ENCODE measurements at places on chromosomes 5 and 9.

- no peak for DNase-seq
Measured at GRCh38 chr9:76441551-76442322, 17.2 kb upstream of the GCNT1 start.

GRCh38 chr5:10442576-10442975, 897 bp downstream of the ROPN1L start:
- no peak for DNase-seq

DNA sequence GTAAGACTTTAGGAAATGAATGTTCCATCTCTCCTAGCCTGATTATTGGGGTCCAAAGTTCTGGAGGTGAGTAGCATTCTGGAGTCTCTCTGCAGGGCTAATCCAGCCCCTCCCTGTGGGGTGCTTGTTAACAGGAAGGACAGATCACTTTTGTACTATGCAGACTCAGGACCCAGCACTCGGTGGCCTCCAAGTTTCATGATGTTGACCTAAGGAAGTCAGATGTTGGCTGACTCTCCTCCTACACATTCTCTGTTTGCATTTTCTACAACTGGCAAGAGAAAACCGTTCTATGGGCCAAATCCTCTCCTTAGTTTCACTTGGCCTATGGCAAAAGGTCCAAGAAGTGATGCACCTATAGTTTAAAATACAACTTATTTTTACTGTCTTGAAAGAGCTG, 5.5 kb upstream of the PDE8B start:
- DNase-seq, result no peak

- DNase-seq, result no peak
Measured at GRCh38 chr9:129889941-129890717, 54.9 kb downstream of the USP20 start.

GRCh38 chr5:36606036-36606427, 374 bp upstream of the SLC1A3 start:
- DNase-seq, result no peak

GRCh38 chr9:96116275-96117064, 185.5 kb downstream of the HSD17B3 start:
- DNase-seq, result no peak

DNA sequence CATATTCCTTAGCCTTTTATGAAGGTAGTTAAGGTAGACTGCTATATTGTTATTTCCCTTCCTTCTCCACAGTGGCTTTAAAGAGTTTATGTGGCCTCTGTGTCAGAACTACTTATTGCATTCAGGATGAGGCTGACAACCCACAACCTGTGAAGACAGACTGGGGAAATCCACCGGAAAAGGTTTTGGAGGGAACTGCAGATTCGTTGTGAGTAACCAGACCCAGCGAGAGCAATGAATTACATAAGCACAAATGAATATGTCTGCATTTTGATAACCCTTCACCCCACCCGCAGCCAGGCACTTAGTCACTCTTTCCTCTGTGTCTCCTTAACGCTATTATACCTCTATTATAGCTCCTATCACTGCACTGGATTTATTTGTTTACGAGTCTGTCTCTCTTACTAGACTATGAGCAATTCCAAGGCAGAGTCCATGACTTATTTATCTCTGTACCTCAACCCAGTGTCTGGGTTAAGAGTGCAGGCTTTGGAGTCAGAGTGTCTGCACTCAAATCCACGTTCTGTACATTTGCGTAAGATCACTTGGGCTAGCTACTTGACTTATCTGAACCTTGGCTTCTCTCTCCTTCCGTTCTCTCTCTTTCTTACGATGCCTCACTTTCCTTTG, 19.2 kb downstream of the KCTD16 start:
- no peak for DNase-seq

- DNase-seq, result no peak
Measured at GRCh38 chr9:38172586-38172985, 103.6 kb upstream of the SHB start.

DNA sequence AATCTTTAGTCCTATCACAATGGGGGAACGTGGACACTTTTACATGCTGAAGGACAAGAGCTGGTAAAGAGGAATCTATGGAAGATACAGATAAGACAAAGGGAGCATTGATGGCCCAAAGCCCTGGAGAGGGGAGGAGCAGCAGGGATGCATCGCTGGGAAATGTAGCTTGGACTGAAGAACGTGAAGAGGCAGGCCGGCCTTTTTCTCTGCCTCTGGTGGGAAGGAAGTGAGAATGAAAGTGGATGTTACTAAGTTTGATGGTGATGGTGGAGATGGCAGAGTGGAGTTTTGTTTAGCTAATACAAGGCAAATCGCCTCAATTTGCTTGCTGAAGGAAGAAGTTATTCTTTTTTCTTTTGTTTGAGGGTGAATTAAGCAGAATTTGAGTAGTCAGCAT, 124.6 kb upstream of the TAF11L2 start:
- no peak for DNase-seq

- no peak for DNase-seq
Measured at GRCh38 chr5:142865631-142866030, 95.5 kb downstream of the ARHGAP26 start.

GRCh38 chr5:149265597-149265996, 6.1 kb upstream of the AFAP1L1 start:
- DNase-seq, result peak; percentile 45

- DNase-seq, result no peak
Measured at GRCh38 chr5:143896516-143896915, 84.6 kb downstream of the HMHB1 start.

DNA sequence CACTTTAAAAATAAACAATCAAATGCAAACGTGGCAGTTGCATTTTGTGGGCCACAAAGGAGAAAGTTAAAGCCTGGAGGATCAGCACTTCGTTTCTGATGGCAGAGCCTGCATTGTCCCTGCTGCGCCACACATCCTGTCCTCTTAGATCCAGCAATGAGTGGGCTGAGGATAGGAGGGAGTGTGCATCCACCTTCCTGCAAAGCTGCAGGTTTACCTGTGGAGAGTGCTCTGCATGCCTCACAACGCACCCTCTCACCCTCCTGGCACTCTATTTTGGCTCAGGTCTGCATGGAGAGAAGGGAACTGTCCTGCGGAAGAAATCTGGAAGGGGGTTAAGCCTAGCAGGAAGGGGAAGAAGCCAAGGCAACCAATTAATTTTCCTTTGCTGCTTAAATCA, 212.2 kb upstream of the SLC24A2 start:
- DNase-seq, result no peak

DNA sequence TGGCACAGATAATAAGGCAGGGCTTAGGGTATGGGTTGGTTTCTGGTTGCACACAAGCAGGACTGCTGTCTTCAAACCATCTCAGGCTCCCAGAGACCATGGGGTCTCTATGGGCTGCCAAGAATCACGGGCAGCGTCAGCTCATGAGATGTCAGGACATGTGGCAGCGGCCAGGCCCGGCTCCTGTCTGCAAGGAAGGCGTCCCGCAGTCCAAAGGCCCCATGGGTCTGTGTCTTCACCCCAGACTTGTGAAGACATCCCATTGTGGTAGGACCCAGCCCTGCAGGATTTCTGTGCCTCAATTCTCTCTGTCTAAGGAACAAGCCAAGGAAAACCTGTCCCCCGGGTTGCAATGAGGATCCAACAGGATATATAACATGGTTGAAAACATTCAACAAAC, 32.6 kb downstream of the IPPK start:
- no peak for DNase-seq

GRCh38 chr5:179732918-179733771, 523 bp downstream of the MAML1 start:
- no peak for DNase-seq

- no peak for DNase-seq
Measured at GRCh38 chr5:146745931-146746577, 132.5 kb downstream of the PPP2R2B start.

DNA sequence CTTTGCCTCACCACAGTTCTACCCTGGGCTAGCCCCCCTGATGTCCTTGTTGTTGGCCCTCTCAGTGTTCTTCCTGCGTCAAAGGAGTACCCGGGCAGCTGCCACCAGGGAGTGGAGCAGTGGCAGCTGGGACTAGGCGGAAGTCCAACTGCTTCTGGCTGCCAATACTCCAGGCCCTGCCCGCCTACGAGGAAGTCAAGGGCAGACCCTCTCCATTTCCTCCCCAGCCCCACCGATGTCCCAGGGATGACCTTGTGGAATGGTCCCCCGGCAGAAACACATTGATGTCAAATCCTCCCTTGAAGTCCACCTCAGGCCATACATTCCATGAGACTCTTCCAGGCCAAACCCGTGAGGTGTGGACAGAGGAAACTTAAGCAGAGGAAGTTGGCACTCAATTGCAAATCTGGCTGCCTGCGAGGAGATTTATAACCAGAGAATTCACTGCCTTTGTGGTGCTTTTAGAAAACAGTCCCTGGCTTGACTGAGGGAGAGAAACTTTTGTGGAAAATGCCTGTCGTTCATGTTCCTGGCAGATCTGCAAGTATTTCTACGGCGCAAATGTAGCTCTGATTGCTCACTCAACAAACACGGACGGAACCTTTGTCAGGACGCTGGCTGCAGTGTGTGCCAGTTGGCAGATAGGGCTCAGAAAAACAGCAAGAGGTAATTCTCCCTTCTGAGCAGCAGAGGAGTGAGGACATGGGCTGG, 339.7 kb downstream of the RAB3C start:
- DNase-seq, result peak; percentile 30

GRCh38 chr5:75239681-75240080, 3.0 kb upstream of the ANKRD31 start:
- DNase-seq, result no peak

GRCh38 chr5:96657068-96657467, 5.1 kb upstream of the CAST start:
- DNase-seq, result peak; percentile 75

- DNase-seq, result no peak
Measured at GRCh38 chr9:549455-549997, 292.0 kb upstream of the DMRT1 start.

DNA sequence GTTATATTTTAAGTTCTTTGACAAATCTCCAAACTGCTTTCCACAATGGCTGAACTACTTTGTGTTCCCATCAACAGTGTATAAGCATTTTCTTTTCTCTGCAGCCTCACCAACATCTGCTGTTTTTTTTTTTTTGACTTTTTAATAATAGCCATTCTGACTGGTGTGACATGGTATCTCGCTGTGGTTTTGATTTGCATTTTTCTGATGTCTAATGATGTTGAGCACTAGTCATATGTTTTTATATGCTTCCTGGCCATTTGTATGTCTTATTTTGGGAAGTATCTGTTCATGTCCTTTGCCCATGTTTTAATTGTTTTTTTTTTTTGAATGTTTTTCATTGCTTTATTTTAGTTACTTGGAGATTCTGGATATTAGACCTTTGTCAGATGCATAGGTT, 196.6 kb downstream of the PLK2 start:
- DNase-seq, result no peak

GRCh38 chr5:53029608-53030007, 40.5 kb downstream of the ITGA2 start:
- DNase-seq, result no peak

GRCh38 chr5:104048231-104048630, 485.6 kb upstream of the NUDT12 start:
- no peak for DNase-seq

DNA sequence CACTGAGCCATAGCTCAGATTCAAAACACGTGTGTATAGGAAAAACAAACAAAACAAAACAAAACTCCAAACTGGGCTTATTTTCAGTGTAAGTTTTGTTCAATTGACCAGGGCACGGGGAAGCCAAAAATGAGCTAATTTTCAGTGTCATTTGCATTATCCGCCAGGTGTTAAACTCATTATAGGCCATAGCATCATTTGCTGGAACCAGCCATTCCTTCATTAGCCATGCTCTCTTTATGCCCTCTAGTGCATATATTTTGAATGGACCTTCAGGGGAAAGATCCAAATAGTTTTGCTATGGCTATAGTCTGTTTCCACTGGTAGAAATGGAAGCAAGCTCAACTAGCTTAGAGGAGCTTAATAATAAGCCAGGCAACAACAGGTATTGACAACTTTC, 1205.2 kb upstream of the DMAC1 start:
- DNase-seq, result no peak

DNA sequence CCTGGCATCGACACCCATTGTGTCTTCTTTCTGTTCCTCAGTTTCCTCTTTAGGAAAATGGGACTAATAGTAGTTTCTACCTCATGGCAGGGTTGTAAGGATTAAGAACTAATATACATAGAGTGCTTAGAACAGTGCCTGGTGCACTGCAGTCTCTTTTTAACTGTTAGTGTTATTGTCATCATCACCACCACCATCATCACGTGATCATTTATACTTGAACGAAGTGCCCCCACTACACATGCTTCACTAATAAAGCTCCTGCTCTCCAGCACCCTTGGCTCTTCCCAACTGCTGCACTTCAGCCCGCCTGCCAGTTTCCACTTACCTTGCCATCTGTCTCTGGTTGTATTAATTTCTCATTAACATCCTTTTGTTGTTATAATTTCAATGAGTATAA, 35.8 kb upstream of the MAST4 start:
- DNase-seq, result no peak
